ENCODE measurements at places on chromosomes 2 and 18.

GRCh38 chr2:201021914-201022313 is 49.6 kb downstream of the HYCC2 start:
- DNase-seq, result no peak

- no peak for DNase-seq
Observed at GRCh38 chr18:36780748-36781147, 48.1 kb downstream of the TPGS2 start.

- DNase-seq, result no peak
Observed at GRCh38 chr2:20515290-20516220, 68.7 kb downstream of the RHOB start.

GRCh38 chr18:811892-812375 is at the start of gene YES1:
Gene YES1 (minus strand): TSS chr18:812242. CDS start chr18:756827, 55,415 bp downstream.
- peak; percentile 32 for DNase-seq

GRCh38 chr2:20617892-20618467 is 32.9 kb downstream of the HS1BP3 start:
- DNase-seq, result no peak

DNA sequence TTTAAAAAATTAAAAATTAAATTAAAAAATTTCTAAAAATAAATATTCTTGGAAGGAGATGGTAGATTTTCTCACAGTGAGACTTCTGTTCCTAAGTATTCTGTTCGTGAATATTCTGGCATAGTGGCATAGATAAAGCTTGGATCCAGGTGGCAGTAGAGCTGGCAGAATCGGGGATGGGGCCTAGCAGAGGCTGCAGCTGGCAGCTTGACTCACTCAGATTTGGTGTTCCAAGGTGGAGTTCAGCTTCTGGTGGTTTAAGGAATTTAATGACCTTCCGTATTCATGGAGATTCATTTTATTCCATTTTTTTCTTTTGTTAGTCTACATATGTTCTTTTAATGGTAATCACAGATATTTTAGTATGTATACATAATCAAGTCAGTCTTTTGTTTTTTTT is 19.9 kb downstream of the ARMC9 start:
- no peak for DNase-seq

- no peak for DNase-seq
Observed at GRCh38 chr2:112087346-112088020, 32.4 kb downstream of the TMEM87B start.

DNA sequence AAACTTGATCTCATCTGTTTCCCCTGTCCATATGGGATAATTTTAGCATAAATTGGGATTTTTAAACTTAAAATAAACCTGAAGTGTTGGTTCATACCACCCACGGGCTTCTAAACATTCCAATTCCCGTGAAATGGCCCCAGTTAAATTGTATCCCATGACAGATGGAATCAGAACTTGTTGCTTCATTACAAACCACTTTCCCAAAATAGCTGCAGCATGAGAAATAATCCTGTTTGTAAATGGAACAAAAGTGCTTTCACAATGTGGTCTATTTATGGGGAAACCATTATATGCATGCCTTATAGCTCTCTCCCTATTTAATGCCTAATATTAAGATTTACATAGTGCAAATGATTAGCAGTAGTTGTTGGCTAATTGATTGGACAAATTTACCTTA is 15.9 kb downstream of the SCG2 start:
- no peak for DNase-seq

GRCh38 chr2:126999106-126999756 is 100.5 kb downstream of the TEX51 start:
- DNase-seq, result no peak

DNA sequence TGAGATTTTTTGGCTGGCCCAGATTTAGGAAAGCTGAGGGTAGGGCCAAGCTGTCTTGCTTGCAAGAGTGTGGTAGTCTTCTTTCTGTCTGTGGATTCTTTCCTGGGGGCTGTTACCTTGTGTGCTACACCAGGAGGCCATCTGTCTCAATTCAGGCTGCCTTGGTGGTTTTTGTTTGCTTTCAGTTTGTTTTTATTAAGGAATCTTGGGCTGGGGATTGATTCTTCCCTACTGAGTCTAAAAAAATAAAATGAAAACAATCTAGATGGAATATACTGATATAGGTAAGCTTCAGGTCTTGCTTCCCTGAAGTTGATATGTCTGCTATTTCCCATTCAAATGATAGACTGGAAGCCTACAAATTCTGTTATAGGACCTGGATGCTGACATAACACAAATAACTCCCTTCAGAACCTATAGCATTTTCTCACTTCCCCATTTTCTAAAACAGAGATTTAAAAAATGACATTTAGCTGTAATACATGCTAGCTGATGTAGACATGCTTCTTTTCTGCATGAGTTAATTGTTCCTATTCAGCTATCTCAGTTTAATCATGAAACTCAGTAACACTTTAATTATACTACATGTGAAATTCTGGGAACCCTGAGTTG is 5.3 kb downstream of the LHCGR start:
- DNase-seq, result no peak

DNA sequence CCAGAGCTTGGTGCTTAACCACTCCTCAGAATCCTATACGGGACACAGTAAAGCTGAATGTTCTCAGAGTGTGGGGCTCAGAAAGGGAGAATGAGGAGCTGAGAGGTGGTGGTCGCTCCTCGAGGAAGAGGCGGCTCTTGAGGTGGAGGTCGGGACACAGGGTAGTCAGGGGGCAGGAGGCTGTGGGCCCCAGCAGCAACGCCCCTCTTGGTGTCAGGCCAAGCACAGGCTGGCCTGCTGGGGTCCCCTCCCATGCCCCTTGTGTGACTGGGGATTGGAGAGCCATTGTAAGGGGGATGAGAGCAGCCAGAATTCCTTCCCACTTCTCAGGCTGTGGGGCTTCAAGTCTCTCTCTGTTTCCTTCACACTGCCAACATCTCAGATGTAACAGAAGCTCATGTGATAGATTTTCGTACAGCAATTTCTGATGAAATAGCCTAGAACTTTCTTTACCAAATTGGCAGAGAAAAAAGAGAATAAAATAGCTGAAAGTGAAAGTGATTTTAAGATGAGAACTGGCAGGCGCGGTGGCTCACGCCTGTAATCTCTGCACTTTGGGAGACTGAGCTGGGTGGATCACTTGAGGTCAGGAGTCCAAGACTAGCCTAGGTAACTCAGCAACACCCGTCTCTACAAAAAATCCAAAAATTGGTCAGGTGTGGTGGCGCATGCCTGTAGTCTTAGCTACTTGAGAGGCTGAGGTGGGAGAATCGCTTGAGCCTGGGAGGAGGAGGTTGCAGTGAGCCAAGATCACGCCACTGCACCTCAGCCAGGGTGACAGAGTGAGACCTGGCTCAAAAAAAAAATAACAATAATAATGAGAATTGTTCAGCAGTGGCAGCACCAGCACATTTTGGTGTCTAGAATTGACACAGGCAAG is 61.1 kb upstream of the RPL31 start:
- DNase-seq, result no peak

- DNase-seq, result no peak
Observed at GRCh38 chr2:144430722-144431391, 89.1 kb downstream of the ZEB2 start.

All from activated CD8-positive, alpha-beta memory T cell treated with anti-CD3 and anti-CD28 coated beads for 1 hour (primary cell).